ENCODE measurements at places on chromosomes 6 and 20.

DNA sequence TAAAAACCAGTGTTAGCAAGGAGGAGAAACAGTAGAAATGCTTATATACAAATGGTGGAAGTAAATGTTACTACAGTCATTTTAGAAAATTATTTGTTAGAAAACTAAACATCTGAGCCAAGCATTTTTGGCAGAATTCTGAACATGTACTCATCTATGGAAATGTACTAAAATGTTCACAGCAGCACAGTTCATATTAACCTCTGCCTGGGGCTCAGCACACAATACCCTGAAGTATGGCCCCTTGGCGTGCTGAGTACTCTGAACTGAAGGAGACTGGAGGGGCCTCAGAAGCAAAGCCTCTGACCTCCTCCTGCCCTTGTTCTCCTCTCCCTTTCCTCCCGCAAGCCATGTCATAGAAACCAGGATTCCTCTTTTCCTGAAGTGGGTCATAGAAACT, 66.2 kb upstream of the RALGAPA2 start:
- no peak for DNase-seq

DNA sequence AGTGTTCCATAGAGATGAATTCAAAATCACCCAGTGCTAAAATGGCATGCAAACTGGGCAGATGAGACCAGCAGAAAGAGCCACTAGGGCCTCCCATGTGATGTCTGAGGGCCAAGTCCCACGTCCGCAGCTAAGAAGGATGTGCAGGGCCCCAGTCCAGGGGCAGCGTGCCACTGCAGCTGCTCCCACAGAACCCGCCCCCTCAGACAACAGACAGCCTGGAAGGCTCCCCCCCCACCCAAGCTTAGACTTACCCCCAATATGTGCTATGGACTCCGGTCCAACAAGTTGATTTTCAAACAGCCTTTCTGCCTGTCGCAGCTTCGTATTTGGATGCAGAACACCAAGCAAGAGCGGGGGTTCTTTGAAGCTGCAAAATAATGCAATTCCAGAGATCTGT, 14.0 kb downstream of the APMAP start:
- no peak for DNase-seq

DNA sequence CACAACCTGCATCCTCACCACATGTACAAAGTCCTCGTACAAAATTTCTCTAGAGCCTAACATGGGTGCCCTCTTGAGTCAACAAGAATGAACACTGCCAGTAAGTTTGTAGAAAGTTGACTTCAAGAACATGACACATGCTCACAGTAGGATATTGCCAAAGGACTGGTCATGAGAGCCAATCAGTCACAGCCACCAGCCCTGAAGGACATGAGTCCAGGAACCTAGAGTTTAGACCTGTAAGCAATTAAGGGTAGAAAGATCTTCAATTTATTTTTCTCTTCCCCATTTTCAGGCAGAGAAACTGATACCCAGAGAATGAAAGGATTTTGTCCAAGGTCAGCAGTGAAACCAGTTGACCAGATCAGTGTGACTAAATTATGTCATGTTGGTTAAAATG, 96.1 kb downstream of the MAFB start:
- no peak for DNase-seq

GRCh38 chr6:113011801-113012200, 664.7 kb downstream of the RFPL4B start:
- no peak for DNase-seq
